ENCODE measurements at places on chromosomes 16 and 17.
A peak's percentile ranks its signal among the peaks of the same experiment; 100 is the strongest.

GRCh38 chr16:28823291-28823872 is 583 bp downstream of the ATXN2L start:
- no peak for DNase-seq

DNA sequence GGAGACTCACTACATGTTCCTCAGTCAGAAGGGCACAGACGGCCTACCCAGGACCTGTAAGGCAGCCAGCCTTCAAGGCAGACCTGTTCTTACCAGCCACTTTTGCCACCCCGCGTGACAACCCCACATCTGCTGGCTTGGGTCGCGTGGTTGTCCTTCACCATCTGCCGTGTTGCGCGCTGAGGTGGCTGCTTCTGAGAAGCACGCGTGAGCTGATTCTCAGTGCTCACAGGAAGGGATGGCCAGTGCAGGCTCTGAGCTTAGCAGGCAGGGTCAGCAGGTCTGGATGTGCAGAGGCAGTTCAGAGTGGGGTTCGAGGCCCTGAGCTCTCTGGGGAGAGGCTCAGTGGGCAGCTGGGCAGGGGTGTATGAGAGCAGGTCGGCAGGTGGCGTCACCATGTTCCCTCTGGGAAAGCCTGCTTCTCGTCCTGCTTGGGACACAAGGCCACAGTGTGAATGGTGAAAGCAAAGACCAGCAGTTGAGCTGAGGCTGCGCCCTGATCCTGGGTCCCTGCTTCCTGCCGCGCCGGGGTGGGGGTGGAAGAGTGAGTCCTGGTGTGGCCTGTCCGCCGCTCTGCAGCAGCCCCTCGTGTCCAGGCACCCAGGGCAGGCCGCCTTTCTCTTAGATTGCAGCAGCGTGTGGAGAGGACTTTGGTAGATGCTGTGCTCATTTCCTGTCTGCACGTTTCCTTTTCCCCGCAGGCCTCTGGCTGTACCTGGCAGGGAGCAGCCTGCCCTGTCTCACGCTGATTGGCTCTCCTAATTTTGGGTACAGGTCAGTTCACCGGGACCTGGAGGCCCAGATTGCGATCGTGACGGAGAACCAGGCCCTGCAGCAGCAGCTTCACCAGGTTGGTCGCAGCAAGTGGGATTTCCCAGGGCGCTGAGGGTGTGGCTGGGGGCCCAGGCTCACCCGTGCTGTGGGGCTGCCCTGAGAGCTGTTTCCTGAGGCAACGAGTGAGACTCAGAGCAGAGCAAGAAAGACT is 36.0 kb downstream of the PGS1 start:
- DNase-seq = no peak

GRCh38 chr17:65523853-65524664 is 37.4 kb downstream of the AXIN2 start:
- DNase-seq = no peak

GRCh38 chr16:70577256-70577698 is 53.7 kb downstream of the SF3B3 start:
- no peak for DNase-seq

GRCh38 chr17:10048629-10049350 is 143.7 kb upstream of the RCVRN start:
- DNase-seq = no peak

- DNase-seq = no peak
Measured at GRCh38 chr16:68093816-68094613, 8.8 kb downstream of the NFATC3 start.

GRCh38 chr16:18802767-18803343 is 1.5 kb upstream of the ARL6IP1 start:
- no peak for DNase-seq

DNA sequence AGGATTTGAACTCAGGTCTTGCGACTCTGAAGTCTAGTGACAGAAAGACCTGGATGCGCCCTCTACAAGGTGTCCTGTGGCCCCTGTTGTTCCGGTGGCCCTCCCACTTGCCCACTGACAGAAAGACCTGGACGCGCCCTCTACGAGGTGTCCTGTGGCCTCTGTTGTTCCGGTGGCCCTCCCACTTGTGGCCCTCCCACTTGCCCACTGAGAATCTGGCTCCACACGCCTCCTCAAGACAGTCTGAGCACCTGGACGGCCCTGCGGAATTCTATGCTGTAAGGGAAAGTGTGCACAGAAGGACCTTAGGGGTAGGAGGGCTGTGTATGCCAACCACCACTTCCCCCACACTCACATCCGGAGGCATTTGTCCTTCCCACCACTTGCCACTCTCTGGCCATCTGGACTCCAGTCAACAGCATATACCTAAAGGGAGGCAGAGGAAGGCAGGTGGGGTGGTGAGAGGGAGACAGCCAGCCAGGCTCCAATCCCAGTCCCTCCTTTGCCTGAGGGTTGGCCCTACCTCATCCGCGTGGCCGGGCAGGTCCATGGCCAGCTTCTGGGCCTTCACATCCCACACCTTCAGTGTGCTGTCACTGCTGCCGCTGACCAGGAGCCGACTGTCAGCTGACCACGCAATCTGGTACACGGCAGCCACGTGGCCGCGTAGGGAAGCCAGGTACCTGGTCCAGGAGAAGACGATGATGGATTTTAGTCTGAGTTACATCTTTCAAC is 9.1 kb downstream of the NLE1 start:
- no peak for DNase-seq

DNA sequence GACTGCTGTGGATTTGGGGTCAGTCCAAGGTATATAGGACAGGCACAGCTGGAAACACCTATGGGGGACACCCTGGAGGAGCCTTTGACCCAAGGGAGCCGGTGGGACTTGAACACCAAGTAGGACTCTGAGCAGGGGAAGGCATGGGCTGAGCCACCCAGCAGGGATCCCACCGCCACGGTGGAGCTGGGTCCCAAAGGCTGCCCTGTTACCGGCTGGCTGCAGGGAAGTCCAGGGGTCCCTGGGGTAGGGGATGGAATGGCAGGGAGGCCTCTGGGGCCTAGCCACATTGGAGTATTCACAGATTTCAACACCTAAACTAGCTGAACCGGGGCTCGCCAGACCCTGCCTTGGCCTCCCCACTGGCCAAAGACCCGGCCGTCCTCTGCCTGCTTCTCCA is 39.7 kb upstream of the CREBBP start:
- no peak for DNase-seq

- peak; percentile 81 for DNase-seq
Measured at GRCh38 chr17:21042458-21043295, at the start of gene USP22. TSS of gene USP22 (minus strand) at chr17:21043011. CDS start at chr17:21042835, 176 bp downstream.

All from GM12891 (cell line).